Activated CD4-positive, alpha-beta T cell treated with anti-CD3 and anti-CD28 coated beads for 1 hour (primary cell): ENCODE measurements at places on chromosomes 3 and 15.

DNA sequence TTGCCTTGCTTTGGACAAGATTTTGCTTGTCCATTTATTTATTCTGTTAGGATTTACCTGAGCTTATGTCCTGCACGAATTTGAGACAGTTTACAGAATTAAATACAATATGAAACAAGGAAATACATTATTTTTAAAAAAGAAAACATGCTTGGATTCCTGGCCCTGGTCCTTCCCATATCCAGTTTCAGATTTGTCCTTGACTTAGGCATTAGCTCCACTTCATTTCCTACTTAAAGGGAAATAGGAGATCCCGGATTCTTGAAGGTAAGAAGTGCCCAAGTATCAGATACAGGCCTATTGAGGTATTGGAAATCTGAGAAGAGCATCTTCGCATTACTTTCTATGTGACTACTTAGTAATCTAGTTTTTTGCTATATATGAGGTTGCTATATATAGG lies 672.0 kb downstream of the SI start:
- no peak for DNase-seq

- DNase-seq = no peak
These were observed 121.9 kb upstream of the DPH6 start for GRCh38 chr15:35667908-35668307.

DNA sequence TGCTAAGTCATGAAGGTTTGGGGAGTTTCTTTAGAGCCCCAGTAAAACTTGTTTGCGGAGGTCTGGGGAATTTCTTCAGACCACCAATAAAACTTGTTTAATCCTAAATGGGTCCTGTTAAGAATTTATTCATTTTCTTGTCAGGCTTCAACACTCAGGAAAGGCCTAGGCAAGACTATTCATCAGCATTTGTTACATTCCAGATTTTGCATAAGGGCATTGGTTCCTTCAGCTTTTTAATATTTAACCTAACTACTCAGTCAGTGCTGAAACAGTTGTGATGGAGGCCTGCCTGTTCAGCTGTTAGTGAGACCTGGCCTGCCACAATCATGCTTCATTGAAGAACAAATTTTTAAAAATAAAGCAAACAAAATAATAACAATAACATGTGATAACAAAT lies 954.2 kb upstream of the SEMA6D start:
- DNase-seq = no peak

DNA sequence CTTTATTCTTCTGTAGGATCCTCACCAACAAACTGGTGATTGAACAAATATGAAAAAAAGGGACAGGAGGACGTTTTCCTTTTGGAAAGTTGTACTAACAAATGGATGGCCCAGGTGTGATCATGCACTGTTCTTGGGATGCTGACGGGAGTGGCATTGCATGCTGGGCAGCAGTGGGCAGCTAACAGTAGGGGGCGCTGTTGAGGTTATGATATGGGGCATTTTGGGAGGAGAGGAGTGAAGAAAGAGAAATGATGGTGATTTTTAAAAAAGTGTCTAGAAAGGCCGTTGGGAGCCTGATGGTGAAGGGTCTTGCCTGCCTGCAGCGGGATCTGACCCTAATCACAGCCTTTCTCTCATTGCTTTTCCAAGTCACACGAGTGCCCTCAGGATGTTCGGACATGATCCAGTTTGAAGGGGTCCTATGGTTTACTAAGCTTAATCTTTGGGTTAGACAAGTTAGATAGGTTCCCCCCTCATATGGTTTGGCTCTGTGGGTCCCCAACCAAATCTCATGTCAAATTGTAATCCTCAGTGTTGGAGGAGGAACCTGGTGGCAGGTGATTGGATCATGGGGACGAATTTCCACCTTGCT lies 46.2 kb upstream of the PRTG start:
- DNase-seq = no peak

DNA sequence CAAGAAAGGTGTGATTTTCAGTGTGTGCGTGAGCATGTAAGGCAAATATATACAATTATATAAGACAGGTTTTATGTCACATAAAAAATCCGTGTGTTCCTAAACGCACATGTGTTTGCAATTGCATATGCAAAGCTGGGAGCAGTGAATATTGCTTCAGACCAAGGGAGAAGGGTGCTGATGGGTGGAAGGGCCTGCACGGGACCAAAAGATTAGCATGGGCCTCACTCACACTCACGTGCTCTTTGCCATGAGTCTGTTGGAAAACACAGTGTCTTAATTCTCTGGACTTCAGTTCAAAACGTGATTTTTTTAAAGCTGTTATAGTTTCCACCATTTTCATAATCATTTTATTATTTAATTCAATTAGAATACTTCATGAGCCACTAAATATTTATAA lies 7.2 kb upstream of the ARRDC4 start:
- no peak for DNase-seq

- DNase-seq = no peak
These were observed 476.9 kb downstream of the SQOR start for GRCh38 chr15:46111730-46112129.

GRCh38 chr15:69434238-69434637 lies 18.4 kb upstream of the RPLP1 start:
- DNase-seq = no peak

DNA sequence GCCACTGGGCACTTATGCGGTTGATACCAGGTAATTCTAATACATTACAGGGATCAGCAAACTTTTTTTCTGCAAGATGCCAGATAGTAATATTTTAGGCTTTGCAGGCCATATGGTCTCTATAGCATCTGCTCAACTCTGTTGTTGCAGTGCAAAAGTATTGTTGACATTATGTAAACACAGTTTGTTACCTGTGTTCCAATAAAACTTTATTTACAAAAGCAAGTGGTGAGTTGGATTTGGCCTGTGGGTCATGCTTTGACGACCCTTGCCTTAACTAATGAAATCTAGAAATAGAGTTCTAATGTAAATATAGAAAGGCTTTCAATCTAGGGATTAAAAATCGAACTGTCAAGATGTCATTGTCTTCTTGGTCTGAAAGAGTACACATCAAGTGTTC lies 44.4 kb downstream of the PIK3CA start:
- DNase-seq = no peak

- no peak for DNase-seq
These were observed 203.0 kb downstream of the TIGIT start for GRCh38 chr3:114496874-114497273.

- DNase-seq = no peak
These were observed 12.3 kb upstream of the PDZRN3 start for GRCh38 chr3:73637042-73637441.
